ENCODE measurements at places on chromosomes 5 and 9. TPM values are rescaled to one million over a fixed set of nuclear protein-coding genes. Genes with fewer than 3 reads are reported as not detected.

Gene TAF11L10
- not detected for total RNA-seq

Gene MZB1
- total RNA-seq = not detected

Gene CDC20B
- total RNA-seq = not detected

Gene SVEP1
- total RNA-seq = 1.6 TPM

Gene FAM81B
- not detected for total RNA-seq

Gene SURF4
- total RNA-seq = 205 TPM

Gene STK32A
- total RNA-seq = 0.25 TPM

Gene SPATA31E1
- not detected for total RNA-seq

Gene ZFP2
- not detected for total RNA-seq

Gene PLGRKT
- total RNA-seq = 21.8 TPM

Gene CMYA5
- total RNA-seq = 0.12 TPM

Gene BTNL8
- total RNA-seq = not detected

Gene CCDC183
- 0.49 TPM for total RNA-seq

Gene MLANA
- total RNA-seq = not detected

Gene NRG2
- total RNA-seq = 1.9 TPM

Gene GRAMD2B
- total RNA-seq = 0.64 TPM

Gene CYLC2
- total RNA-seq = not detected

Gene ARID3C
- not detected for total RNA-seq

Gene CSF1R
- total RNA-seq = 0.33 TPM

Gene ACSL6
- total RNA-seq = not detected

Gene PCDHB14
- 0.08 TPM for total RNA-seq

Gene SAXO1
- not detected for total RNA-seq

Gene SHOC1
- total RNA-seq = not detected

Gene GRXCR2
- total RNA-seq = not detected

Gene SPINK13
- total RNA-seq = not detected

Gene PDLIM4
- 0.49 TPM for total RNA-seq

Gene SNCB
- total RNA-seq = 0.94 TPM

Gene PCDHGB5
- total RNA-seq = 2.1 TPM

Gene COL15A1
- 0.39 TPM for total RNA-seq

Gene BARX1
- total RNA-seq = 11.1 TPM

Gene SLC6A7
- not detected for total RNA-seq

Gene BTNL3
- not detected for total RNA-seq

Gene RANBP3L
- total RNA-seq = not detected

Gene RALGDS
- 28.8 TPM for total RNA-seq

Gene ZDHHC11
- total RNA-seq = 14.6 TPM

Gene CCDC192
- not detected for total RNA-seq

Gene CATSPER3
- 0.67 TPM for total RNA-seq

Gene ACTBL2
- 0.07 TPM for total RNA-seq

Gene PITX1
- 22.3 TPM for total RNA-seq

Gene TAF11L6
- total RNA-seq = not detected

Gene FCN2
- total RNA-seq = not detected

Gene ECPAS
- 52.0 TPM for total RNA-seq

Gene PANK3
- 17.3 TPM for total RNA-seq

Gene RXFP3
- not detected for total RNA-seq

Gene ADAMTS16
- 1.1 TPM for total RNA-seq

Gene MAPKAP1
- 57.2 TPM for total RNA-seq

Gene LVRN
- 0.09 TPM for total RNA-seq

Gene SNX2
- total RNA-seq = 39.9 TPM

Data from A549 treated with RU486 at 1 μM for 4 hours (cell line).